Stimulated activated CD4-positive, alpha-beta T cell treated with anti-CD3 and anti-CD28 coated beads, TNF-alpha, amount 100 ng/mL, for 4 hours (primary cell): ENCODE measurements at places on chromosomes 1 and 21.

GRCh38 chr1:58308206-58308605, 238.3 kb downstream of the OMA1 start:
- no peak for DNase-seq

- DNase-seq, result no peak
These were observed 258.5 kb downstream of the FOXD2 start for GRCh38 chr1:47696404-47696736.

DNA sequence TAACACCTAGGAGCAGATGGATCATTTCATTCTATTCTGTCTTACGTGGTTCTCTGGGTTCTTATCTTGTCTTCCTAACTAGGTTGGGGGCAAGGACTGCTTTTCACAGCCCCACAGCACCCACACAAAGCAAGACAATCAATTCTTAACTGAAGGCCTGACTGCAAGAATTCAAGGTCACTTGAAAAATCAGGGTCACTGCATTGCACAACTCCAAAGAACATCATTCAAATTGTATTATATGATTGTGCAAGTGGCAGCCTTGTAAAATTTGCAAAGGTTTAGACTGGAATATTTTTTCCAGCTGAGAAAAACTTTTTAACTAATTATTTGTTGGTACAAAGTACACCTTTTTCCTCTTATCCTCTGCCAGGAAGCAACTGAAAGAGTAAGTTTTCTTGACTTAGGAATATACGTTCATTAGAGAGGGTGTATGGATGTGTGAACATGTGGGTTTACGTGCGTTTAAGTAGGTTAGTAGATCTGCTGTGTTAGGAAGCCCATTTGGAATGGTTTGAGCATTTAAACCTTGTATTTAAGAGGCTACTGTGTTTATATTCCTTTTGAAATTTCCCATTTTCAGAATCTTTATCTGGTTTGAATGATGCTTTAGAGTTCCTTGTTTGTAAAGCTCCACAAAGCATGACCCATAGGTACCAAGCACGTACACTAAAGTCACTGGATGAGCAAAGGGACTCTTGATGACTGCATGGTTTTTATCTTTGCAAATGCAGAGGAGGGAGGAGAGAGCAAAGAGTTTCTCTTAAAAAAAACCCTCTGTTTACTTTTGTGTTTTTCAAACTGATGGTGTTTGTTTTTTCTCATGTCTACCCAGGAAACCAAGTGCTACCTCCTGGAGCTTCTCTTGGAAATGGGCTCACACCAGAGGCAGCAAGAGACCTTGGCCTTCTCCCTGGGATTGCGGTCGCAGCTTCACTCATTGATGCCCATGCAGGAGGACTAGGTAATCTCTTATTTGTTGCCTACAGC, 214.9 kb downstream of the FGGY start:
- no peak for DNase-seq

- no peak for DNase-seq
These were observed 28.4 kb downstream of the CD48 start for GRCh38 chr1:160682983-160683865.

GRCh38 chr1:162276493-162276892, 100.2 kb downstream of the SPATA46 start:
- no peak for DNase-seq

DNA sequence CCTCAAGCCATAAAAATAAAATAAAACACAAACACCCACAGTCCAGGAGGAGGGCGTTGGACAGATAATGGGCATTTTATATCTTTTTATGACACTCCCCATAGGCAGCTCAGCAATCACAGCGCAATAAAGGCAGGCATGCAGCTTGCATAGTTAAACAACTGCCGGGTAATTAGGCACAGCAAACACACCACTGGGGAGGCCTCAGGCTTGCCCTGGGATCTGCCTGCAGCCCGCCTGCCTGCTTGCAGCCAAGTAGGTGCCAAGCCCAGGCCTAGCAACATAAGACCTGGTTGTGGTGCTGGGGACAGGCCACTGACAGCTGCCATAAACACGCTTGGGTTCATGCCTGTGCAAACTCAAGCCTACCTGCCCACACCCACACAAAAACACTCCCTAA, 54.2 kb downstream of the DMAP1 start:
- no peak for DNase-seq
